ENCODE measurements at places on chromosomes 6 and 20.

DNA sequence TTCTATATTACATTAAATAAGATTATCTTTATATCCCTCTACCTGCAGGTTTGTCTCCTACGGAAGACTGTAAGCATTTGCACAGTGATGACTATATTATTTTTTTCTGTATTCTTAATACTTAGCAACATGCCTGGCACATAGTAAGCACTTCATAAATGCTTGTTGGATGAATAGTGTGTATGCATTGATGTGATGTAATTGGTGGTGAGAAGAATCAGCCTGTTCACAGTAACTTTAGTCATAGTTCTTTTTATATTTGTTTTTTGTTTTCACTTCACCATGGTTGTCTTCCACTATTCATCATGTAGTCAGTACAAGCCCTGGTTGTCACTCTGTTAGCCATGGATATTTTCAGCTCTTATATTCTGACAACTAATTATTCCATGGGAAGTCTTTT is 184.0 kb upstream of the FLRT3 start:
- DNase-seq, result peak; percentile 12

GRCh38 chr6:150940941-150941340 is 75.4 kb downstream of the MTHFD1L start:
- no peak for DNase-seq

DNA sequence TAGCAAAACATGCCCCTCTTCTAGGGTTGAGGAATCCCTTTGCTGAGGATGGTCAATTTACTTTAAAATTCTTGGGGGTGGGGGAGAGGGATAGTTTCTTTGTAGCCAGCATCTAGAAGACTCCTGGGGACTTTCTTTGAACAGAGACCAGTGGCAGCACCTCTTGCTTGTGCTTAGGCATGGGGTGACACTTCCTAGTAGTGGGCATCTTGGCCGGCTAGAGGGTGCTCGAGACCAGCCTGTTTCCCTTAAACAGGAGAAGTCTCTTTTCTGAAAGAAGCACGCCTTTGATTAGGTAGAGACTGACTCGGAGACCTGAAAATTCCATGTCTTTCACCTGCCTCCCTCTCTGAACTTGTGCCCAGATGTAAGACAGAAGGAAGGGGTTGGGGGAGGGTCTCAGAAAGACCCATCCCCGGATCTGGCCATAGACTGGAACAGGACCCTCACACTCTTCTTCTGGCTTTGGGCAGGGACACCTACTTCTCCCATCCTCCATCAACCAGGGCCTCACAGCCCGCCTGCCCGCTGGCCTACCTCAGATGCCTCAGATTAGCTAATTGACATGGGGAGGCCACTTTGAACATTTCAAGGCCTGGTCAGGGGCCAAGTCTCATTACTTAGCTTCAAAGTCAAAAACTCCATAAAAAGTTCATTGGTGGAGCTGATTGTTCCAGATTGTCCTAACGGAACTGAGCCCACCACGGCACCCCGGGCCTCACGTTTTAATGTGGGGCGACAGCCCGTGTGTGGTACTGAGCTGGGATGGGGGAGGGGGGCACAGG is 172.2 kb downstream of the CDC5L start:
- DNase-seq, result no peak

DNA sequence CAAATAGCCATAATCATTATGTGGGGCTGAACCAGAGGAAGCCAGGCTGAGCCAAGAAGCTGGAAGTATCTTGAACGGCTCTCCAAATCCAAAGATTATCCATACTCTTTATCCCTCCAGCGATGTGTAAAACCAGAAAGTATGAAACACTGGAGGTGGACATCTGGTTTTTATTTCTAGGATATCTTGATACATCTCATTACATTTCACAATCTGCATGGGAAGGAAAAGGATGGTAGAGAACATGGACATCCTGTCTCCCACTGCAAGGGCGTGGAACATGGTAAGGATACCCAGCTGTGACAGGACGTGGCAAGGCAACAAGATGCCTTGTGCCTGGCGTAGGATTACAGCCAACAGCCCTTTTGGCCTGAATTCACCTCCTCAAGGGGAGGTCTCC is 20.1 kb downstream of the TRIM27 start:
- DNase-seq, result no peak

GRCh38 chr6:102742028-102742427 is 1348.5 kb downstream of the GRIK2 start:
- DNase-seq, result no peak

DNA sequence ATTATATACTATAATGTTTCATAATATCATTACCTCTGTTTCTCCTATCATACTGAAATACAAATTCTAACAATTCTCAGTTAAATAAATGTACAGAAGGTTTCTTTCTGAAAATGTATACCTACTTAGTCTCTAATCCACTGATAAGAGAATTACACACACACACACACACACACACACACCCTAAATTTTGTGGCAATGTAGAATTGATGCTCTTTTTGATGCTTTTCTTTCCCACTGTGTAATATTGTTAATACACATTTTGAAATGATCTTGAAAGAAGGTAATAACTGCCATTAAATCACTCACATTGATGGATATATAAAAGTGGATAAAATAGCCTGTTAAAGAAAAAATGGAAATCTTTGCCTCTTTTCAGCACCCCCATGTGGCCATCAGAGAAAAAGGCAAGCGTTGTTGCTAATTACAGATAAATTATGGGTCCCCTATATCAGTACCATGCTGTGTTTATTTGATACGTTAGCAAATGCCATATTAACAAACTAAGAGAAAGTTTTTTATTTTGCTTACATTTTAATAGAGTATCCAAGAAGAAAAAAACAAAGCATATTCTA is 76.6 kb upstream of the VGLL2 start:
- peak; percentile 34 for DNase-seq

DNA sequence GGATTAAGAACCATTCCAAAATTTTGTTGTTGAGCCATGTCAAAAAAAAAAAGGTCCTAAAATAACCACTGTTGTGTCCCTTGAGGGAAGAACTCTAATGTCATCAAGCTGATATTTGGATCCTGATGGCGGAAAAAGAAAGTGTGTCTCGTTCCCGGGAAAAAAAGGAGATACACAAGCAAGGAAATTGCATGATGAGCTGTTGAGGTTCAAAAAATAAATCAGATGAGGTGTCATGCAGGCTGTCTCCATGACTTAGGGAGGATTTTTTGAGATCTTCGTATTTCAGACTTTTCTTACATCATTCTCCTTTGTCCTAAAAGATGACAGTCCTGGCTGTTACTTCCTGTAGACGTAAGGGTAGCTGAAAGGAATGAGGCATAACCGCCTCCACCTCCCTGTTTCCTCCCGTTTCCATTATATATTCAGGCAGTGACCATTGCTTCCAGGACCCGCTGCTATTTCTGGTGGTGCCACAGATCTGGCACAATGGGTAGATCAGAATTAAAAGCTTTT is 117.3 kb upstream of the TNFAIP3 start:
- DNase-seq, result peak; percentile 29

DNA sequence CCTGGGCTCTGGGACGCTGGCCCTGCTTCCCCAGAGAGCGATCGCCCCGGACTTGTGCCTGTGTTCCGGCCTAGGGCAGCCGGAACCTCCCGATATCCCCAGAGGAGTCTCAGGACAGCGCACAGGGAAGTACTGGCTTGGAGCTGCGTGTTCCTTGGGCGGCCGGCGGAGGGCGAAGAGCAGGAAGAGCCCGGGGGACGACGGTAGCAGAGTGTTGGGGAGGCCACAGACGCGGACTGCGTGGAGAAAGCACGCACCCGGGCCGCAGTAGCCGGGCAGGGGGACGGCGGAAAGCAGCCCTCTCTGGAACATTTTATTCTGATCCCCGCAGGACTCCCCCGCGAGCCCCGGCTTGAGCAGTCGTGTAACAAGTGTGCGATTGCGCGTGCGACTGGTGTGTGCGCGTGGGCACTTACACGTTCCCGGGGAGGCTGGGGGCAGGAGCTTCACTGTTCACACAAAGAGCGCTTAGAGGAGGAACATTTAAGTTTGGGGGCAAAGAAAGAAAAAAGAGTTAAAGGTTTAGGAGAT is 36.1 kb downstream of the NCR2 start:
- peak; percentile 56 for DNase-seq

DNA sequence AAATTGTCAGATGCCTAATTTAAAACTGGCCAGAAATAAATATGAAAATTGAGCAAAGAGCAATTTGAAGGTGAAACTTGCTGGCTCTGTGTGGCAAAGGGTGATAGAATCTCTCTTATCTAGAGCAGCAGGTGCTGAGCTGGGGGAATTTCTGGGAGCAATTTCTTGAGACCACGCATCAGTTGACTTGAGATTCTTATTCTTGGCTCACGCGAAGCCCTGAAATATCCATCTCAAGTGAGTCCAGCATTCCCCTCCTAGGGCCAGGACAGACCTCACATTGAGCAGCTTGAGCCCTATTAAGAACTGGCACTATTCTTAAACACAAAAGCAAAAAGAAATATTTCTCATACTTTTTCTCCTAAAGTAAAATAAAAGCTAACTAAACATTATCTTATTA is 66.3 kb downstream of the MAP7 start:
- no peak for DNase-seq
